ENCODE measurements at places on chromosomes 12 and 14.
A peak's percentile ranks its signal among the peaks of the same experiment; 100 is the strongest.

- DNase-seq: no peak
These were observed 259.0 kb upstream of the E2F7 start for GRCh38 chr12:77324416-77324762.

- no peak for DNase-seq
These were observed 187.0 kb downstream of the ETV6 start for GRCh38 chr12:11836282-11837151.

DNA sequence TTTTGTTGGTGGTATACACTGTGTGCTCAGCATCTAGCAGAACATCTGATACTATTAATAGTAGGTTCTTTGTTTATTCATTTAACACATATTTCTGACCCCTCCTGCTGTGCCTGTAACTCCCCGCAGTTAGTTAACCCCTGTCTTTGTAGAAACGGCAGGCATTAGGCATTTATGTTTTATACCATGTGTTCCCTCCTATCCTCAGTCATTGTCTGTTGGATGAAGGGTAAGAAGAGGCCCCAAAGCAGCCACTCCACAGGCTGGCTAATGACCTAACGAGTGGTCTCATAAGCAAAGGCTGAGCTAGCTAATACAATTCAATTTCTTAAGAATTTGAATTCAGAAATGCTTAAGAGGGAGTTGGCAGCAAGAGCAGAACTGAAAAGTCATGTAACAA, 170.8 kb downstream of the TMX1 start:
- DNase-seq: no peak

DNA sequence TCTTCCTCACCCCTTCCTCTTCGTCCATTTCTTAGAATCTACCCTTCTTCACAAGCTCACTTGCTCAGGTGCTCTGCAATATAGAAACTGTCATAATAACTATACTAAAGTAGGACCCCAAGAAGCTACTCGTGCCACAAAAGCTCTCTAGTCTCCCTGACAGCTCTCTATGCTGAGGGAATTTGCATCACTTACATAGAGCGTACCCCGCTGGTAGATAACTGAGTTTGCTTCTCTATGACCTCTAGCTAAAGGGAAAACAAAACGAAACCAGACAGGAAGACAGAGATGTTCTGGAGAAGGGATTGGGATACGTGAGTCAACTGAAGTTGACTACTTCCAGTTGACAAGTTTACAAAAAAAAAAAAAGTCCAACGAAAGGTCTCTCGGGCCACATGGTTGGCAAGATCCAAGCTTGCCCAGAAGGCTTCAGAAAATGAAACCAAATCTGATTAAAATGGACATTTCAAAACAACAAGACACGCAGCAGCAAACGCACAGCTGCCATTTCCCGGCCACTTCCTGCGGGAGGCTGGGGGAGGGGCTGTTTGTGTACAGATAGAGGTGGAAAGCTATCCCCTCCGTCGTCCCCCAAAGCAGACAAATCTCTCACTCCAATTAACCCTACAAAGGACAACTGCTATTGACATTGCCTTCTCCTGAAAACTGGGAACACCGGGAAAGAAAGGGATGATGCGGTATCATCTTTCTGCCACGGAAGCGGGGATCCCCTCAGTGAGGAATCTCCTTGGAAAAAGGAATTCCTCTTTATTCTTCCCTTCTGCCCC, 1.3 kb downstream of the BAZ2A start:
- peak; percentile 65 for DNase-seq

DNA sequence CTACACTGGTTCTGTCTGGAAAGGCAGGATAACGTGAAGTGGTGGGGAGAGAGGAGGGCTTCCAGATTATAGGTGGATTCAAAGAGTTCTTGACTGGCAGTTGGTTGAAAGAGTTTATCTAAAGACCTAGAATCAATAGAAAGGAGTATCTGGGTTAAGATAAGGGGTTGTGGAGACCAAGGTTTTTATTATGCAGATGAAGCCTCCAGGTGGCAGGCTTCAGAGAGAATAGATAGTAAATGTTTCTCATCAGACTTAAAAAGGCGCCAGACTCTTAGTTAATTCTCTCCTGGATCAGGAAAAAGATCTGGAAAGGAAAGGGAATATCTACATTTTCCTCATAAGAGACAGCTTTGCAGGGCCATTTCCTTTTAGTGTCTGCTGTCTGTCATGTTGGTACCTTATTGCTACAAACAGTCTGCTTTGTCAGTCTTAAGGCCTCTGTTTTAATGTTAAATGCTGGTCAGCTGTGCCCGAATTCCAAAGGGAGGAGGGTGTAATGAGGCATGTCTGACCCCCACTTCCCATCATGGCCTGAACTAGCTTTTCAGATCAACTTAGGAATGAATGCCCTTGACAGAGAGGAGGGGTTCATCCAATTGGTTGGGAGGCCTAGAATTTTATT, 401.3 kb downstream of the FUT8 start:
- DNase-seq: no peak

DNA sequence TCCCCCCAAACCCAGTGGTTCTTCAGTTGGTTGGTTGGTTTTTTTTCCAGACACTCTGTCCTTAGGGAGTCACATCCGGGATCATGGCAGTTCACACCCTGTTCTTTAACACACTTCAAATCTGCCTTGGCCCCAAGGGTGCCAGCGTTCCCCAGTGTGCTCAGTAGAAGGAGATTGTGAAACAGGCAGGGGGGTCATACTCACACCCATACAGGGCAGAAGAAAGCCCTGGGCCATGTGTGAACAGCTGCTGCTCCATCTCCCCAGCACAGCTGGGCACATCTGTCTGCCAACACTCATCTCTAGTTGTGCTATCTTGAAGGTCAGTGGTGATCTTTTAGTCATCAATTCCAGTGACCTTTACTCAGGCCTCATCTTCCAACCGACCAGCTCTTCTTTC, 64.4 kb upstream of the FUT8 start:
- no peak for DNase-seq

GRCh38 chr14:24135584-24135833, 485 bp upstream of the PSME1 start:
- DNase-seq: no peak

GRCh38 chr14:69323266-69323998, 63.5 kb downstream of the GALNT16 start:
- no peak for DNase-seq

DNA sequence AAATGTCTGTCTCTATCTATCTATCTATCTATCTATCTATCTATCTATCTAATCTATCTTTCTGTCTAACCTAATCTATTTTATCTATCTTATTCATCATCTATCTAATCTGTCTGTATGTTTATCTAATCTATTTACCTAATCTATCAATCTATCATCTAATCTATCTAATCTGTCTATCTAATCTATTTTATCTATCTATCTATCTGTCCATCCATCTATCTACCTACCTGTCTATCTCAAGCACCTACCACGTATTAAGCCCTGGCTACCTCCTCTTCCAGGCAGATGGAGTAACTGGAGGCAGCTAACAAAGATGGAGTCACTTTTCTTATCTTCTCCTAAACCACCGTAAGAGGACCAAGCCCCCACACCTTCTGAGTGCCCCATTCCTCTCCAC, 5.8 kb downstream of the CD4 start:
- DNase-seq: no peak

GRCh38 chr14:97644365-97644764, 847.2 kb downstream of the VRK1 start:
- no peak for DNase-seq

- DNase-seq: no peak
These were observed 110.1 kb upstream of the TMEM132D start for GRCh38 chr12:130013771-130014484.
